ENCODE measurements at places on chromosomes 6 and 20.

DNA sequence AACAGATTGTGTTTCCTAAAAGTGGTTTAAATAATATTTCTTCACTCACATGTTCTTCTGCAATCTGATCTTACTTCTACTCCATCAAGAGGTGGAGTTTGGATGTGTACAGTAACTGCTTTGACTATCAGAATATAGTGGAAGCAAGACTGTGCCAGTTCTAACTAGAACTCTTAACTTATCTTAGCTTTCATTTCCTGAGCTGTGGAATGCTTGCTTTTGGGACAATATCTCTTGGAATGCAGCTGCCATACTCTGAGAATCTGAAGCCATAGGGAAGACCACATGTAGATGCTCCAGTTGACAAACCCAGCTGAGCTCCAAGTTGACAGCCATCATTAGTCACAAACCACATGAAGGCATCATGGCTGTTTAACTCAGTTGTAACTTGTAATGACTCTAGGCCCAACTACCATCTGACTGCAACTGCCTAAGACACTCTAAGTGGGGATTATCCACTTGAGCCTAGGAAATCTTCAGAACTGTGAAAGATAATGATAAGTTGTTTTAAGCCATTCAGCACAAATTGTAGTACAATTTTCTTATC lies 40.8 kb upstream of the MAN1A1 start:
- no peak for DNase-seq

DNA sequence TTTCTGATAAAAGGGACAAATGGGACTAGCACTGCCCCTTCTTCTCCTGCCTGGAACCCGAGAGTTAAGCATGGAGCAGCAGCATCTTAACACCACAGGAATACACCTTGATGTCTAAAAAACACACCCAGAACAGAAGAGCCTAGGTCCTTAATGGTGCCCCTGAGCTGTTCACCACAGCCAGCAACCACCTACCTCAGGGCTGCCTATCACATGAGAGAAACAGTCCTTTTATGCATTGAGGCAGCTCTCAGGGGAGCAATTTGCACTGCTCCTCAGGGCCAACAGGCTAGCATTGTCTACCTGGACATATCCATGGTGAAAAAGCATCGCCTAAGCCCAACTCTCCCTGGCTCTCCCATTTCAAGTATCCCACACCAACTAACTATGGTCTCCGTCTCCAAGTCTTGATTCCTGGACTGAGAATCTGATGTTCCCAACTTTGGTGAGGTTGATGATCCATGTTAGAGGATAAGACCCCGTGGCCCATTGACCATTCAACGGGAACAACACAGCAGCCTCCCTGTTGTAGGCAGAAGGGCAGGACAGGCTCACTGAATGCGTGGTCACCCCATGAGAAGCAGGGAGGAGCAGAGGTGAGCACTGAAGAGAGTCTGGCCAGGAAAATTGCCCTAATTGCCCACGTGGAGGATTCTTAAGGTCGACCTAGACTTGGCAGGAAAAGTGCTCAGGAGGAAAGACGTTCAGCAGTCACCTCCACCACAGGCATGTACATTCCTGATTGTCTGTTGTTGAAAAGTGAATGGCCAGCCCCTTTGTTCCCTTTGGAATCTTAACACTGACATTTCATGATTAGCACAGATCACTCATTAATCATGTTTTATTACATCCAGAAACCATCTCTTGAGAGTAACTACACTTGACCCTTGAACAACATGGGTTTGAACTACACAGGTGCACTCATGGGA lies 4.2 kb upstream of the APMAP start:
- DNase-seq = no peak

- DNase-seq = no peak
These were observed 84.9 kb upstream of the SIM1 start for GRCh38 chr6:100549406-100550167.

DNA sequence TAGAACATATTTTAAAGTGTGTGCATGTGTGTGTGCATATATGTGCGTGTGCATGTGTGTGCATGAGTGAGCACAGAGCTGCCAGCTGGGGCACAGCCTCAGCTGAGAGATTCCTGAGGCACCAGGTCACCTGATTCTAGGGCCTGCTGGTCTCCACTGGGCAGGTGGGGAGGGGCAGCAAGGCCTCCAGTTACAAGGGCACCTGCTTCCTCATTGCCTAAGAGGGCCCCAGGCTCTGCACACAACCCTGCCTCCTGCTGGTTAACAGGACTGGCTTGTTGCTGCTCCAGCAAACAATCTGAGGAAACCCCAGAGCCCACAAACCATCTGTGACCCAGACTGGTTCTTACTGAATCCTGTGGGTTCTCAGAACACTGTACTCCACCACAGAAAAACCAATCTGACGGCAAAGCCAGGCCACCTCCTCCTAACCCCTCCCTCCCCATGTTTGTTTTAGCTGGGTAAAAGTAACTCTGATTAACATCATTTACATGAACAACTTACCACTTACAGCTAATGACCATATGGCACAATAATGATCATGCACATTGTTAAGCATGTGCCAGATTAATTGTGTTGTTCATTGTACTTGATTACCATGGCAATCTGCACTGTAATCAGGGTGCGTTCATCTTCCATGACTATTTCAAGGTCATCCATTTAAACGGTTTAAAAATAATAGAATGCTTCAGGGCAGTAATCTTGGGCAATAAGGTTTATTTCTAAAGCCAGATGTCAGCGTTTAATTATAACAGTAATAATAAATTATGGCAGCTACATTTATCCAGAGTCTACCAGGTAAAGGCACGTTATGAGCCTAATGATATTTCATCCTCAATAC lies 23.1 kb upstream of the UBE2J1 start:
- DNase-seq = peak; percentile 31

- DNase-seq = no peak
These were observed 87.0 kb upstream of the ADGRF1 start for GRCh38 chr6:47129129-47129528.

DNA sequence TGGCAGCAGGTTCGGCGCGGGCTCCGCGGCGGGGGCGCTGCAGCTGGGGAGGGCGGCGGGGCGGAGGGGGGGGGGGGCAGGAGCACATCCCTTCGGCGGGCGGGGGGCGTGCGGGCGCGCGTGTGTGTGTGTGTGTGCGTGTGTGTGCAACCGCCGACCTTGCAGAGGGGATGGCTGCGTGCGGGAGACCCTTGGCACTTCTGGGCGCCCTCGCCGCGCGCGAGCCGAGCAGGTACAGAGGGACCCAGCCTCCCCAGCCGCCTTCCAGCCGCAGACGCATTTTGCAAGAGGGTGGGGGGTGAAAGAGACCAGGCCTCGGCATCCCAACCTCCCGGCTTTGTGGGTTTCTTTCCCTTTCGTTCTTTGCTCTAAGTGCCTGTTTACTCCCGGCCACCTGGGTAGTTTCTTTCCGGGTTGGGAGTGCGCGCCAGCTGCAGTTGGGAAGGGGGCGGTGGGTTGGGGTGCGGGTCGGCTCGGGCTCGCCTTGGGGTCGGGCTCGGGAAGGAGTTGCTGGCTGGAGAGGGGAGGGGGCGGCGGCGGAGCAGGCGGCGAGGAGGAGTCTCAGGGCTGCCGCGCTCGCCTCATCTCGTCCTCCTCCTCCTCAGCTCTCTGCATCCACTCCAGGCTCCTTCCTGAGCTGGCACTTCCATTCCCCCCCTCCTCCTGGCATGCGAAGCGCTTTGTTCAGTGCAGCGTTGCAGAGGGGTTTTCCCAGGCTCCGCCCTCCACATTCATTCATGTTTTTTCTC lies 620 bp downstream of the HIVEP1 start:
- peak; percentile 84 for DNase-seq

GRCh38 chr6:127212376-127212775 lies 54.3 kb upstream of the RNF146 start:
- no peak for DNase-seq

- DNase-seq = no peak
These were observed 143.9 kb upstream of the RALGAPA2 start for GRCh38 chr20:20856306-20856705.

DNA sequence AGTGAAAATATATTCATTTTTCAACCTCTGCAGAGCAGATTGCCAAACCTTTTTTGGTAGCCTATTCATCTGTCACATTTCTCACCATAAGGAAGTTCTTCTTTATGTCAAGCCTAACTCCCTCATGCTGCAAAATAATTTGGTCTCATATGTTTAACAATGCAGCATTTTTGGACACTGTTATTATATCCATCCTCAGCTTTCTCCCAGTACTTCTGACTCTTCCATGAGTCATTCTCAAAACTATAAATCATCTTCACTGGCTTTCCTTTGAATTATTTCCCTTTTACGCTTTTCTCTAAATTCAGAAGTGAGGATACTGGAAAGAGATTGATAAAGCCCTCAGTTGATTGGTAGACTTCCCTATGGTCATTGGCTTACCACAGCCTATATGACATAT lies 192.2 kb downstream of the TPBG start:
- no peak for DNase-seq

DNA sequence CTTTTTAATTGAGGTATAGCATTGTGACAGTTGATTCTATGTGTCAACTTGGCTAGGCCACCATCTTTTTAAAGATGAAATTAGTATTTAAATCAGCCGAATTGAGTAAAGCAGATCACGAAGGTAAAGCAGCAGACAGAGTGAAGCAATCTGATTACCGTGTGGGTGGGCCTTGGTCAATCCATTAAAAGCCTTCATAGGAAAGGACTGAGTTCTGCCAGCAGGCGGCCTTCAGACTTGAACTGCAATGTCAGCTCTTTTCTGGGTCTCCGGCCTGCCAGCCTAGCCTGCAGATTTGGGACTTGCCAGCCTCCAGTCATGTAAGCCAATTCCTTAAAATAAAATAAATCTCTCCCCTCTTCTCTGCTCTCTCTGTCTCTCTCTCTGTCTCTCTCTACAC lies 22.4 kb upstream of the TGM2 start:
- peak; percentile 75 for DNase-seq

DNA sequence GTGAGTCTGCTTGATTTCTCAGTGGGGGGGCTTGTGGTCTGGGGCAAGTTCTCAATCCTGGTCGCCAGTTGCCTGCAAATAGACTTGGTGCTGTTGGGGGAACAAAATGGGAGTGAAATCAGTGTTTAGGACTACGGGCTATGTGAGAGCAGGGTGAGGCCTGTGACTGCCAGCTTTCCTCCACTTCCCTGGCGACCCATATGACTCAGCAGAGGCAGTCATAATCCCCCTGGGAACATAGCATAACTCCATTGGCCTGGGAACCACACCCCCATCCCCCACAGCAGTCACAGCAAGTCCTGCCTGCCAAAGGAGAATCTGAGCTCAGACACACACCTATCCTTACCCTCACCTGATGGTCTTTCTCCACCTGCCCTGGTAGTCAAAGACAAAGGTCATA lies 387.9 kb downstream of the LMBRD1 start:
- no peak for DNase-seq

DNA sequence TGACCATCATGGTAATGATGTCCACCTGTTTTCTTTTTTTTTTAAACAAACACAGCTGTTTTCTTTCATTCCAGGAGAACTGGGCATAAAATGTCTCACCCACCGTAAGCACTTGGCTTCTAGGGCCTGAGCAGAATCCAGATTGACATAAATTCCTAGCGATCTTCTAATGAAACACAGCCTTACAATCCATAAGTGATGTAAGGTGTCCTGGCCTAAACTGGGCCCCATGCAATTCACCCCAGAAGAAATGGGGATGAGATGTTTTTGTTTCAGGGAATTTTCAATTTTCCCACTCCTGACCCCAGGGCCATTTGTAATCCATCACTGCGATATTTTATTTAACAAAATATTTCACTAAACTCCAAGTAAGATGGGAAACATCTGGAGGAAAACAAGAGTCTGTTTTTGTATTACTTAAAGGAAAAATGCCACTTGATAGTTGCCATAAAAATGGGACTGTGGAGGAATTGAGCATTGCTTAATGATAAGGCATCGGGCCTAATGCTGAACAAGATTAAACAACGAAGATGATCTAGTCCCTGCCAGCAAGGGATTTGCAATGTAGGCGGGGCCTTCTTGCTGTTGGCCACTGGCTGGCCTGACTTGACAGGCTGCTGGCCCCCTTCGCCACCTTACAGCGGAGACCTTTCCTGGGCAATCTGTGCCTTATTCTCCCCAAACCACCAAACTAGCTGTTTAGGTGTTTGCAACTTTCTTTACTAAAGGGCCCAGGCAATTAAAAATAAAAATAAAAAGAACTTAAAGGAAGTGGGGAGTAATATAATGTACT lies 183.7 kb downstream of the CD109 start:
- no peak for DNase-seq

- DNase-seq = peak; percentile 82
These were observed 31.5 kb downstream of the RAB44 start for GRCh38 chr6:36729161-36729524.

DNA sequence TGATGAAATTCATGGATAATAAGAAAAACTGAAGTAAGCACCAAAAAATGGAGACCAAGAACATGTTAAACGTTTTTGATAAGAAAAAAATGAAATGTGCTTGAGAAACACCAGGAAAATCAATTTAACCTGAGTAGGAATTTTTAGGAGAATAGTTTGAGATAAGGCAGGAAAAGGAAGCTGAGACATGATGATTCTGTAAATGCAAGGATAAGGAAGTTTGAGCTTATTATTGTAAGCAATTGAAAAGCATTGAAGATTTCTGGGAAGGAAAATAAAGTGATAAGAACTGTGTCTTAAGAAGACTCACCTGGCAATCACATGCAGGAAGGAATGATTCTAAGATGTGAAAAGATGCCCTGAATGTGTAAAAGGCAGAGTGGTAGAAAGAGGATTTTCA lies 66.6 kb downstream of the ALDH8A1 start:
- DNase-seq = no peak

- DNase-seq = peak; percentile 69
These were observed 704 bp downstream of the TOP1 start for GRCh38 chr20:41029150-41029901.

GRCh38 chr6:150409576-150410066 lies 40.8 kb downstream of the IYD start:
- DNase-seq = peak; percentile 28

DNA sequence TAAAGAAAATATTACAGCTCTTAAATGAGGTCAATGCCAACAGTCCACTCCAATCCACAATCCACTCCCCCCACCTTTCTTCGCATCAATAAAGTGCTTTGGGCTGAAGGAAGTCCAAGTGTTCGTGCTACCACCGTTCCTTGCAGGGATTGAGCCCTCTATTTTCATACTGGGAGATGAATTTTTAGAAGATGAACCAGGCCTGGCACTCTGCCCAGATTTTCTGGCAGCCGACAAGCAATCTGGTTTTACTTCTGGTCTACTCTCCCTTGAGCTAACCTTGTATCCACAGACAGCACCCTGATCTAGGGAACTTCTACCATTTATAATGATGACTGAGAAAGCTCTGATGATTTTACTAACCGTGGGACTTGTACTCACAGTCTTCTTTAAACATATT lies 72.3 kb downstream of the BTBD9 start:
- no peak for DNase-seq

- no peak for DNase-seq
These were observed 14.9 kb upstream of the TFAP2C start for GRCh38 chr20:56614196-56614595.

DNA sequence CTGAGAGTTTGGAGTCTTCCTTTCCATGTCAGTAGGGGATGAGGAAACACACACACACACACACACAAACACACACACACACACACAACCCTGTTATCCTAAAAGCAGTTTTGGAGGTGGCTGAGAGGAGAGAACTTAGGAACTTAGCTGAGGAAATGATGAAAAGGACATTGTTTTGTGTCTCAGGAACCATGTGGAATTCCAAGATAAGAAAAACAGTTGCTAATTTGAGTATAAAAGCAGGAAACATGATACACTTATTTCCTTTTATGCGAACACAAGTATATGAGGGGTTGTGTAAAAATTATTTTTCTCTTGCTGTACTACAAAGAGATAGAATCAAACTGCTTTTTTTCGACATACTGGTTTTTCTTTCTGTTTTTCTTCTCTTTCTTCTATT lies at the start of gene MYCT1:
MYCT1 (plus strand) TSS at position 264 of the 400 bp plus-strand sequence; CDS start at position 270, 6 bp downstream.
- no peak for DNase-seq

GRCh38 chr20:942611-943010 lies 26.5 kb upstream of the ANGPT4 start:
- no peak for DNase-seq

- DNase-seq = no peak
These were observed 14.0 kb downstream of the STK38 start for GRCh38 chr6:36533321-36533720.
